ENCODE measurements at places on chromosomes 3 and 15.
A peak's percentile ranks its signal among the peaks of the same experiment; 100 is the strongest.

DNA sequence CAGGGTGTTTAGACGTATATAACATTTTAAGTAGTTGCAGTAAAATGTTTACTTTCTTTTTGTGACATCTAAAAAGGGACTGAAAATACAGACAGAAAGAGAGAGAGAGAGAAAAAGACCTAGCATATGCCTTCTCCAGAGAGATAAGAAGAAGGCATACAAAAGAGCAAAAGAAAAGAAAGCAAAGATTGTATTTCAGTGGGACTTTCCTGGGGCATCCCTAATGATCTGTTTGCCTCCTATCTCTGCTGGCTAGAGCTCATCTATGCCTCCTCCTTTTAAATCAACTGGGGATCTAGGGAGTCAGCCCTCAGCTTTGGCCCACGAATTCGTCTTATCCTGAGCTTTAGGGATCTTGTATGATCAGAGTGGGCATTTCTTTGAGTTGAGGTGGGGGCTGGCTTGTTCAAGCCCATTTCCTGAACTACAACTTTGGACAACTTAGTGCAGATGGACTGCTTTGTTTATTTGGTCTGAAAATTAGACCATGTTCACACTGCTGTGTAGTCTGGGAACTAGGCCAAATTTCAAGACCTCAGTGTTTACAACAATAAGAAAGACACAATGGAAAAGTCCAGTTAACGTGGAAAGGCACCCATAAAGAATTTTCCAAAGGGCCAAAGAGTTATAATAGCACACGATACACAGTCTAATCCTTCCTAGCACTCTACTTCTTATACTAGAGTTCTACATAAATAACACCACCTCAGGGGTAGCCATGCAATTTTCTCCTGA, 61.0 kb downstream of the ATP8B4 start:
- DNase-seq: no peak

DNA sequence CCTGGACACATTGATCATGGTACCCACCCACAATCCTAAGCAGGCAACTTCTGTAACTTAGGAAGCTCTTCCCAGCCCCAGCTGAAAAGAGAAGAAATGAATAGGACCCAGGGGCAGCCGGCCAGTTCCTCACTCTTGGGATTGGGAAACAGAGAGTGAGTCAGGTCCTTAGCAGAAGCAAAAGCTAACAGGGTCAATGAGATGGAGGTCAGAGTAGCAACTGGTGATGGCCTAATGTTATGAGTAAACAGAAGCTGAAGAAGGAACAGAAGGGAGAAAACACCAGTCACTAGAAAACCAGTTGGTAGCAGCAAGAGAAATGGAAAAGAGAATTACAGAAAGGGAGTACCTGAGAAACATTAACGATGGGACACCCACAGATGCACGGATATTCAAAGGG, 20.0 kb downstream of the RIOX2 start:
- DNase-seq: no peak

DNA sequence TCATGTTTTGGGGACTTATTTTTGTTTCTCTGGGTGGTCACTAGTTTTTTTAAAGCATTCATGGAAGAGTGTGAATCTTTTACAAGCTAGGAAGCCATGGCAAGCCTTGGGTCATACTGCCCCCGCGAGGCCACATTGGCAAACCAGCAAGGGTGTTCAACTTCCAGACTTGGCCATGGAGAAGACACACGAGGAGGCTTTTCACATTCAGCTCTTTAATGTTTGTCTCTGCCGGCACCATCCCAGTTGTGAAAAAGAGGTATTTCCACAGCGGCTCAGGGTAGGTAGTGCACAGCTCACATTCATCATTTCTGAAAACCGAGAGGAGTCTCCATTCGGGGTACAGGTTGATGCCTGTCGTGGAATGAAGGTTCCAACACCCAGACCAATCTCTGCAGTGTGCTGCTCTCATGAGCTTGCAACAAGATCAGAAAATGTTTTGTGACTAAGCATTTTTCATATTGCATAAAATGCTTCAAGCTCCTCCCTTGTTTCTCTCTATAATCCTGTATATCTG, 7.7 kb downstream of the CCR5 start:
- DNase-seq: no peak

DNA sequence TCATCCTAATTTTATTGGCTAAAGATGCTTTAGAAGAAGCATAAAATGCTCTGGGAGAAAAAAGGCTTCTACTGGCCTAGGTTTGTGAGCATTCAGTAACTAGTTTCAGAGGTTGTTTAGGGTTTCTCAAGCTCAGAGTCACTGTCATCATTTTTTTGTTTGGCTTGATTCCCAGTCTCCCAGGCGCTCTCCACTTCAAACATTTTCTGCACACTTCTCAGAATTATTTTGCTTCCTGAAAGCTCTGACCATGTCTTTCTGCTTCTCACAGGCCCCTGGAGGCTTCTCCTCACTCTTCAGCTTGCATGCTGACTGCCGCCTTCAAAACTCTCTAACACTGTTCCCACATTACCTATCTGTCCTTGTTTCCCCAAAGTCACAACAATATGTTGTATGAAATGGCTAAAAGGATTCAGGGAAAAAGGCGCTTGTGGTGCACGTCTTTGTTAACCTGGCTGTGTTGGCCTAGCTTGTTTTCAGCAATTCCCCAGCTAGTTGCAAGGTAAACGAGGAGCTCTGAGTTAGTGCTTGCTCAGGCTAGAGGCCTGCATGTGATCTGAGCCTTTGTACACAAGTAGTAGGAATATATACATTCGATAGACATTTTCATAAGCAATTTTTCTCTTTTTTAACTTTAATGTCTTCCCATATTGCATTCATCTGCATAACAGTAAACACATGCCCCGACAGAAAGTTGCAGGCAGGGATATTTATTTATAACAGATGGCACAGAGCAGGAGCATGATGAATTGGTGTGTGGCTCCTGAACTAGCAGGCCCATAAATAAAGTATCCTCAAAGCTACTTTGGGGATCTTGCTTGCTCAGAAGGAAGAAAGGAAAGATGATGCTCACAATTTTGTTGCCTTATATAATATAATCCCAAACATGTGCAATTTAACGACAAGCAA, 129.2 kb upstream of the DPH6 start:
- no peak for DNase-seq

GRCh38 chr3:136196064-136196400, at the start of gene MSL2:
TSS of gene MSL2 (minus strand) at chr3:136196335. CDS start at chr3:136195113, 1,222 bp downstream.
- DNase-seq: no peak

DNA sequence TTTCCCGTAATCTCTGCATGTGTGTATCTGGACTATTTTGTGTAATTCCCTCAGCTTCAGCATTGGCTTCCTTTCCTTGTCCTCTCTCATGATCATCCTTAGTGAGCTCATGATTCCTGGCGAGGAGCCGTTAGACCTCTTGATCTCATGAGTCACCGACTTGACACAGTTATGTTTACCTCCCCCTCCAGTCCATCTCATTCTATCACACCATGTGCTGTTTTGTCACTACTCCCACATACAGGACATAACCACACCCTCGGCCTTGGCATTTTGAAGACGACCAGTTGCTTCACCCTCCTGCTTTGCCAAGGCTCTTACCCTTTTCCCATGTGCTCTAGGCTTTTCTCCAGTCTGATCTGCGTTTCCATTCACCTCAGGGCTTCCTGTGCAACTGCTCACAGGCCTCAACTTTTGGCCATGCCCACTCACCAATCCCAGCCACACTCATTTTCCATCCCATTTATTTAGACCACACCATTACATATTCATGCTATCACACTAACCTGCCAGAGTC, 41.5 kb downstream of the CP start:
- DNase-seq: peak; percentile 95

DNA sequence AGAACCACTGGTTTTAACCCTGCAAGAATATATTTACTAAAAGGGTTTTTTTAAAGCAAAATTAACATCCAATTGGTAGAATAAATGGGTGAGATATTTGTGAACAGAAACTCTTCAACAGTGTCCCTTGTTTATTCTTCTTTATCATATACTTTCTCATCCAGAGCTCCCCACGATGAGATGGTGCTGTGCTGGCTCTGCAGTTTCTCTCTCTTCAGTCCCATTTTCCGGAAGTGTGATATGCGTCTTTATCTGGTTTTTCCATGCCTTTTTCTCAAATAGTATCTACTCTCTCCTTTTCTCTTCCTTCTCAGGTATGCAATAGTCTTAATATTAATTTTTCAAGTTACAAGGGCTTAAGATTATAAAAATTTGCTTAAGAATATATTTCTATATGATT, 1.5 kb downstream of the EAF2 start:
- DNase-seq: no peak

DNA sequence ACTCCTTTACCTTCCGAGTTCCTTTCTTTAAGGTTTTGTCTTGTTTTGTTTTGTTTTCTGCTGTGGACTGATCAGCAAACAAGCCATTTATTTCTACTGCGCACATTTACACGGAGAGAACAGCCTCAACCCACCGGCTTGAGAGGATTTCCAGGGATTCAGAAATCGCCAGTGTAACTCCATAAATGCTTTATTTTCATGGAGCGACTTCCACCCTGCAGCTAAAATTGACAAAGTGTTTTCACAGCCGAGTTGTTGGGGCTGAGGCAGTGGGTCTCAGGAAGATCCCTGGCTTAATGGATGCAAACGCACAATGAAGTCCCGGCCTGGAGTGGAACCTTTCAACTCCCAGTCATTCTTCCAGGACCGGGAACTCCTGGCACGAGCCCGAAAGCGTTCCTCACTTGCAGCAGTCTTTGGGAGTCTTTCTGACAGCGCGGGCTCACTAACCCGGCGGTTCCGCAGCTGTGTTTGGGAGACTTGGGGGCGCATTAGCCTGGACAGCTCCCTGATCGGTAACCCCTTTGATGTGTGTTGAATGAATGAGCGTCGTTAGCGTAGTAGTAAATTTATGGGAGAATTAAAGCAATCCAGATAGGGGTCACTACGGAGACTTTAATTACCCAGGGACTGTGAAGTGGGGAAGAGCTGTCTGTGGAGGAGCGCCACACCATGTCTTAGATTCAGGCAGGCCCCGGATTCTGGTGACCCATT, 785 bp upstream of the MYRIP start:
- DNase-seq: no peak

DNA sequence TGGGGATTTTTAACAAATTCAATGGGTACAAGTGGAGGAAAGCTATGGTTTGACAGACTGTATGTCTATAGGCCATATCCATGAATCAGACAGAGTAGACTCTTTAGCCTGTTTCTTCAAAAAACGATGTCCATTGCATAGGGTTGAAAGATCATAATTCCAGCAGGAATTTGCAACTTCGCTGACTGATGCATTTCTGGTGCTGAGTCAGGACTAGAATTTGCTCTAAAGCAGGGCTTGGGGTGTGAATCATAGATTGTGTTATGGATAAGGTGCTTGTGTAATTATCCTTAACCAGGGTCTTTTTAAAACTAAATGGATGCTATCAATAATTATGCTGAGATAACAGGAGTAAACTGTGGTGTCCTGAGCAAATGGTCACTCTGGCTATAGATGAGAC, 200.4 kb upstream of the TBC1D5 start:
- no peak for DNase-seq

DNA sequence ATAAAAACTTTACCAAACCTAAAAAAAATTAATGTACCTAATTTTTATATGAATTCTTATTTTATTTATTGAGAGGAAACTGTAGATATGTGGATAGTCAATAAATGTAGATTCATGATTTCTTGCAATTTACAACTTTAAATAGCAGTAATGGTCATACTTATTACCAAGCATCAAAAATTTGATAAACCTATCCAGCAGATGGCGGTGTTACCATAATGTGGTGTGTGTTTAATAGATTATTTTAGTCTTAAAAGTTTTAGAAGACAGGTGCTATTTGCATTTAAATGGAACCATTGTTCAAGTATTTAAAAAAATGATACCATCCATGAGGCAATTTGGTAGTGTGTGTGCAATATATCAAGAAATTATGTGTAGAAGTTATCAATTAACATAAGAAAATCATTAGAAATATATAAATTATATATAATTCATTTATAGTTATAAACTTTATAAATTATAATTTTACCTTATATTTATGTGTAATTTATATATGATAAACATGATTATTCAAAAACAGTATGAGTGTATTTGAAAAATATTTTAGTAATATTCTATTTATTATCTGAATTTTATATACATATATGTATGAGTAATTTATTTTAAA, 176.0 kb upstream of the BCHE start:
- no peak for DNase-seq

DNA sequence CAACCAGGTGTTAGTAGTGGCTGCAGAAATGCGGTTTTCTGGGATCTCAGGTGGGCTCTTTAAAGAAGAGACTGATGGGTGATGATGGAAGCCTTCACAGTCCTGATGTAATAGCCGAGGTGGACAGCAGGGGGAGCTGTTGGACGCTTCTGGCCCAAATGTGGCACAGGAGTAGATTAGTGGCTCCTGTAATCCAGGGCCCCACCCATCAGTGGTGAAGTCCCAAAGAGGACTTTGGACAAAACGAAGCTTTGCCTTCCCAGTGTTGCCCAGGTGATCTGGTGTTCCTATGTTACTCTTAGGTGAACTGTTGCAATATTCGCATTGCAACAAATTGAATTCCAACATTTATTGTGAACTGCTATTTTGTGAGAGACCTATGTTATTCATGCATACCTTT, 31.8 kb upstream of the MYZAP start:
- DNase-seq: no peak

GRCh38 chr3:24199775-24200247, 254.7 kb downstream of the NR1D2 start:
- DNase-seq: no peak

DNA sequence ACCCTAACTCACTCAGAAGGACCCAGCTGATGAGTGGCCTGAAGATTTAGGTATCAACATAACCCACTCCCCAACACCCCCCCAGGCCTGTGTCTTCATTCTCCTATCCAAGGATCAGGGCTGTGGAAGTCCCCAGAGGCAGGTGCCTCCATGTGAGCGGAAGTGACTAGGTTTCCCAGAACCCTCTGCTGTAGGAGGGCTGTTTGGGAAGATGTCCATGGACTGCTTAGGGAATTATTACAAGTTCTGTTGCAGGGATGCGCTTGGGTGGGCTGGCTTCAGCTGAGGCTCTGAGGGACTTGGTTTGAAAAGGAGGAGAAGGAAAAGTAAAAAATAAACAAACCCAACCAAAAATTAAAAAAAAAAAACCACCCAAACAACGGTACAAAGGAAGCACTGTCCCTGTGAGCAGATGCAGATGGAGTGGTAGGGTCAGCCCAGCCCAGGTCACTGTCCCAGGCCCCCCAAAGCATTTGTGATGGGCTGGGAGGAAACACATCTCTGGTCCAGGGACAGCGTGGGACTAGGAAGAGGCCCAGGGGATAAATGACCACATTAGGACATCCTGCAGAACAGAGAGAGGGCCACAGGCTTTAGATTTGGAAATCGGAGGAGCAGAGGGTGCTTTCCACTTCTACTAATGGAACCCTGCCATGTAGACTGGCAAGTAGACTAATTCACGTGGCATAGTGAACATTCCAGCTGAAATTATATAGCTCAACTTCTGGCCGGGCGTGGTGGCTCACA, 12.2 kb upstream of the APOD start:
- no peak for DNase-seq

GRCh38 chr15:29142129-29142747, 127.4 kb downstream of the NSMCE3 start:
- DNase-seq: no peak

- no peak for DNase-seq
Observed at GRCh38 chr15:39781147-39781966, 1.3 kb downstream of the FSIP1 start.

DNA sequence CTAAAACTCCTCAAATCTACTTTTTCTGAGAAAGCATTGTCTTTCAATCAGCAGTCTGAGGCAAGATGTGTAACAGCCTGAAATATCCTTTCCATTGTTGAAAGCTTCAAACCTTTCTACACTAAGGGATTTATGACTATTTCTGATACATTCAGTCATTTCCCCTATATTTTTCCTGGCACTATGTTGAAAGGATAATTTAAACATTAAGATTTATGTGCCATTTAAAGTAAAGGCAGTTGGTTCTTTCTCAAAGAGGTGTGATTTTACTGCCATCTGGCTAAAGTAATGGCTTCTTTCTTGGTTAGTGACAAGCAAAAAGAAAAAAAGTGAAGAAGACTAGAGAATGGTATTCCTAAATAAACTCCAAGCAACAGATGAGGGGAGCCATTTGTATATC, 249.6 kb upstream of the COL8A1 start:
- DNase-seq: no peak

Data from epithelial cell of prostate (primary cell).